ENCODE measurements at places on chromosomes 1 and 21.

GRCh38 chr1:225949041-225949440 lies 8.0 kb upstream of the LEFTY2 start:
- DNase-seq, result no peak

DNA sequence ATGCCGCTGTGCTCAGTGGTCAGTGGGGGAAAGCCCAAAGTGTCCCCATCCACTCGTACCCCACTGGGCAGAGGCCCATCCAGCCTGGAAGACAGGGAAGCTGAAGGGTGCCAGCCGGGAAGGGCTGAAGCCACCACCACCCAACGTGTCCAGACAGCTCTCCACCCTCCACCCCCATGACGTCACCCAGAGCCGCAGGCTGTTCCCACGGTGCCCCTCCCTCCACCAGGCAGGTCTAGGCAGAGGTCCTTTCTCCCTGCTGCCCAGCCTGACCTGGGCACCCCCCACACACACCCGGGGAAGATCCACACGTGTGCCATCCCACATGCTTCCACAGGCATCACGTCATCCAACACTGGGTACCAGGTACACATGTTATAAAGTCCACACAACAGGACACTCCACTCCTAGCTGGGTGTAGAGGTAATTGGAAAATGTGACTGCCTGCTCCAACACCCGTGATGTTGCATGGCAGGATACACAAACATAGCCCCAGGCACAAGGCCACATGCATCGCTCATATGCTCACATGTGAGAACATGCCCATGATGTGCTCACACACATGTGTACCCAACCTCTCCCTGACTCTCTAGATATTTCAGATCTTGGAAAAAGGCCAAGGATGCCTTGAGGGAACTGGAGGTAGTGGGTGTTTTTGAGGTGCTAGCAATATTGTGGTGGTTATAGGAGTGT lies 5.1 kb upstream of the ARHGAP30 start:
- no peak for DNase-seq

GRCh38 chr21:27580276-27580675 lies 613.4 kb upstream of the ADAMTS5 start:
- no peak for DNase-seq

- DNase-seq, result no peak
Observed at GRCh38 chr1:76418531-76418930, 344.0 kb downstream of the ST6GALNAC3 start.

GRCh38 chr1:85599076-85599491 lies 18.5 kb downstream of the CCN1 start:
- DNase-seq, result no peak
